ENCODE measurements at places on chromosomes 16 and 17.

- no peak for DNase-seq
Measured at GRCh38 chr17:69525920-69526841, 111.7 kb downstream of the MAP2K6 start.

DNA sequence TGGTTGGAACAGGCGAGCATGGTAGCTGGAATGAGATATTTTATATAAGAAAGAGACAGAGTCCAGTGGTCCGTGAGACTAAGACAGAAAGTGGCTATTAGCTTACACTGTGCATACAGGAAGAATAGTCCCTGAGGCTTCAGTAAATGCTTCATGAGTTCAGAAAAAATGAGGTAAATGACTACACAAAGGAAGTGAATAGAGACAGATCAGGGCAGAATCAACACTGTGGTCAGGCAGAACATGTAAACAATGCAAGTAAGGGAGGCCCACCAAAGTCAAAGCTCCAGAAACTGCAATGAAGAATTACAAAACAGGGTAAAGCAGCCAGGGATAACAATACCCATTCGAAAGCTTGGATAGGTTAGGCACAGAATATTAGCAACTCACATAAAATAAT lies 4.8 kb downstream of the ABCA10 start:
- DNase-seq: no peak

DNA sequence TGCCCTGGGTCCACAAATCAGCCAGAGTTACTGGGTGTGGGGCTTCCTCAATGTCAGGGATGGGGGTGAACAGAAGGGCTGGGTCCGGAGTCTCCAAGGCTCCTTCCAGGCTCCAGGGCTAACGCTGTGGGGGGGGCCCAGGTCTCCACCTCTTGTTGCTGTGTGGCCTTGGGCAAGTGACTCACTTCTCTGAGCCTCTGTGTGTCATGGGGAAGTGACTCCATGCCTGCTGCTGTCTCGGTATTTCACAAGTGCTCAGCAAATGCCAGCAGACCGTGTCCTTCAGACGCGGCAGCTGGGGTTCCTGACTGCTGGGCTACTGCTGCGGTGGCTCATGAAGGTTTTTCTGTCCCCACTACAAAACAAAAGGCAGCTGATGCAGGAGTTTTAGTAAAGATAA lies 26.6 kb downstream of the JPH3 start:
- peak; percentile 35 for DNase-seq

DNA sequence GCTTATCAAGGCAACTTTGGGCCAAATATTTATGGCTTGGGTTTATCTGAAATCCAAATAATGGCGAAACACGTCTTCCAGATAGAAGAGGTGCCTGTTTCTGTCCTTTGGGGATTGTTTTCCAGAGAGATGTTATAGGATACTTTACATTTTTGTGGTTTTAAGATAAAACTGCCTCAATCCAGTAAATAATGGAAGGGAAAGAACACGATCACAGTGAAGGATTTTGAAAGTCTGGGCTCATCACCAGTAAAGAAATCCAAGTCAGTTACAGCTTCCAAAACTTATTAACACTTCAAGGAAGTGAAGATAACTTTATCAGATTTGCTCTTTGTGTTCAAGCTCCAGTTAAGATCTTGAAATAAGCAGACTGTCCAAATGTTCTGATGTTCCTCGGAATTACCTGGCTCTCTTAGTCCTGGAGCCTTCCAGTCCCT lies 30.1 kb downstream of the DNAH2 start:
- peak; percentile 37 for DNase-seq
